ENCODE measurements at places on chromosomes 2 and 18.

DNA sequence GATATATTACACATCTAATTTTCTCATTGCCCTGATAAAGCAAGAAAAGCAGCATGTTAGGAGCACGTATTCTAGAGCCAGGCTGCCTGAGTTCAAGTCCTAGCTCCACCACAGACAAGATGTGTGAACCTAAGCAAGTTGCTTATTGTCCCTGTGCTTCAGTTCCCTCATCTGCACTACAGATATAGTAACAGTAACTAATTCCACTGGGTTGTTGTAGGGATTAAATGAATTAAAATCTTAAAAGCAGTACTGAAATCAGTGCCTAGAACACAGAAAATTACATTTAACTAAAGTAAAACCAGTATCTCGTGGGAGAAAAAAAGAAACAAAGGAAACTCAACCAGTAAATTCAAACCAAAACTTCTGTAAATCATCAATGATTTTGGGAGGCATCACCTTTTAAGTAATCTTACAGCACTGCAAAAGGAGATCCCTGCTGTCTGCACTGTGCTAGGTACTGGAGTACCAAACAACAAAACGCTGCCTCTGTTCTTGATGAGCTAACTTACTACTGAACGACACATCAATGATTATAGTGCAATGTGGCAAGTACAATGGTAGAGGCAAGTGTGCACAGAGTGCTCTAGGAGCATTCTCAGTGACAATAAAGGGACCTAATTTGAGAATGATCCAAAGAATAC lies 7.9 kb downstream of the MAP3K2 start:
- no peak for DNase-seq

DNA sequence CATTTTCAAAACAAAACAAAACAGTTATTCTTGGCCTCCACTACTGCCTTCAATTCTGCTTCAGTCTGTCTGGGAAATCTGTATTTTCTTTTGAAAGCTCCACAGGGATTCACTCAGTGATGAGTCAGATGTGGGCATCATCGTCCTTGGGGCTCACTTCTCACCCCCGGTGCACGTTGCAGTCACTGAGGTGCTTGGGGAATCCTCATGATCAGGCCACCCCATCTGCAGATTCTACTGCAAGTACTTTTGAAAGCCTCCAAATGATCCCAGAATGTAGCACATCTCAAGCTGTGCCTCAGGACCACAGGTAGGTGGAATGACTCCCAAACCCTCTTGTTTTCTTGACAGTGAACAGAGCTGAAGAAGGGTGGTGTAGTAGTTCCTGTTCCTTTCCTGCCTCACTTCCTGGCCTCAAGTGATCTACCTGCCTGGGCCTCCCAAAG lies 34.3 kb downstream of the LPIN2 start:
- DNase-seq, result no peak

GRCh38 chr2:8239531-8240088 lies 442.2 kb upstream of the ID2 start:
- DNase-seq, result no peak

DNA sequence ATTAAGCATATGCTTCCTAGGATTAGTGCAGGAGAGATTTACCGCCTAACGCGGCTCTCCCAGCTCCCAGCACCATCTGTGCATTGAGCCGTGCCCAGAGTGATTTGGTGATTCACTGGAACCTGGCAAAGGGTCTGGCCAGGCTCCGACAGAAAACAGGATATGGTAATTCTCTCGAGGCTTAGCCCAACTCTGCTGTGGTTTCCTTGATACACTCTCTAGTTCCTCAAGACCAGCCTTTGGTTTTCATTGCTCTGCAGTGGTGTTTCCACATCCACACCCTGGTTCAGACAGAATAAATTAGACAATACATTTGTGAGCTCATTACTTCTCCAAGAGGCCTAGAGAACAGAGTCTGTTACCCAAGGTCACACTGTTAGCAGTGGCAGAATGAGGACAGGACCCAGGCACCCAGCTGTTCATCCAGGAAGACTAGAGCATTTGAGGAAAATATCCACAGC lies 23.0 kb upstream of the SMAD2 start:
- peak; percentile 64 for DNase-seq

- no peak for DNase-seq
Measured at GRCh38 chr2:214992911-214993310, 145.5 kb downstream of the ABCA12 start.

DNA sequence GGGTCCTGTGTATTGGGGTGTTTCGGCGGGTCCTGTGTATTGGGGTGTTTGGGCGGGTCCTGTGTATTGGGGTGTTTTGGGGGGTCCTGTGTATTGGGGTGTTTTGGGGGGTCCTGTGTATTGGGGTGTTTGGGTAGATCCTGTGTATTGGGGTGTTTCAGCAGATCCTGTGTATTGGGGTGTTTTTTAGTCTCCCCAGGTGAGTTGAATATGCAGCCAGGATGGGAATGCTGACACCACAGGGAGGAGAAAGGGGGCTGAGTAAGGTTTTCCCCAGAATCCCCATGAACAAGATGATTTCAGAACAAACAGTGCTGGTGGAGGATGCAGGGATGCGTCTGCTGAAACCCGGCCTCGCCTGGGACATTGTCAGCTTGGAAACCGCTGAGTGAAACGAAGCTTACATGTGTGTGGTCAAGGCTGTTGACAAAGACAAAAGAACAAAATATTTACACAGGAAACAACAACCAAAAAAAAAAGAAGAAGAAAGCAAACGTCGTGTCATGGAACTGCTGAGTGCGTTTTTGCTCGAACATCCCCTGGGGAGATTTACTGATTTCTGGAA lies 88.5 kb upstream of the ODC1 start:
- DNase-seq, result no peak

DNA sequence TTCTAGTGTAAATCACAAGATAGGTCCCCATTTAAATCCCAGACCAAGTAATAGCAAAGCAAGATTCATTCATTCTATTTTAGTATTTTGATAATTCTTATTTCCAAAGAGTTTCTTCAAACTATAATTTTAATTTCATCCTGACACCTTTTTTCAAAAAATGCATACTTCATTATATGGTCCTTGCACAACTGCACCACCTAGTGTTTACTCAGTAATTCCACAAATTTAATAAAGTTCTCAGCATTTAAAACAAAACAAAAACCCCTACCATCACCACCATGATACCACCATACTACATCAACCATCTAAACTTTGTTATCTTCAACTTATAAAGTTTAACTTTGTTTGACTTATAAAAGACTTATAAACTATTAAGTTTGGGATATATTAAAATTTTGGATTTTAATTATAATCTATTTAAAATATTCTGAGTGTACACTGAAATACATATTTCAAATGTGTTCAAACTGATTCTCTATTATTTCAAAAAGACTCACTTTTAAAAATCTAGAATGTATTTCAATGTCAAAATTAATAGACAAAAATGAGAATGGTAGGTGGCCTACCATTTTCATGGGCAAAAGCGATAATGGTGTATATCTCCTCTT lies 44.2 kb downstream of the WDPCP start:
- DNase-seq, result no peak

- no peak for DNase-seq
Measured at GRCh38 chr2:191176305-191176704, 25.5 kb upstream of the STAT4 start.

GRCh38 chr18:79790996-79791972 lies 6.5 kb upstream of the KCNG2 start:
- DNase-seq, result no peak

GRCh38 chr2:111029181-111029927 lies 91.4 kb upstream of the BCL2L11 start:
- DNase-seq, result peak; percentile 8

- DNase-seq, result no peak
Measured at GRCh38 chr2:180609626-180610340, 370.6 kb upstream of the UBE2E3 start.

GRCh38 chr2:204299766-204300165 lies 245.5 kb upstream of the PARD3B start:
- DNase-seq, result no peak

DNA sequence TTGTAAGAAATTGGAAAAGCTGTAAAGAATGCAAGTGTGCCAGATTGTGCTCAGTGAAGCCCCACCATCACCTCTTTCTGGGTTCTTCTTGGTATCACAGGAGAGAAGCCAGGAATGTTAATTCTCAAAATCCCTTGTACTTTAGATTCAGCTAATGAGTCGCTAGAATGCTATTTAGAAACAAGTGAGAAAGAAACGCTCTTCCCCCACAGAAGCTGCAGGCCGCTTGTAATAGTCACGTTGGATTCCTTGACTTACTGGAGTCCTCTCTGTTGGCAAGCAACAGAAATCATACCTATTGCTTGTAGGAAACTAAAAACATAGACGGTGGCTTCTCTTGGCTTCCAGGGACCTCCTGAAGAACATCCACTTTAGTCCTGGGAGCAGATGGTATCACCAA lies 375.6 kb upstream of the LRATD1 start:
- no peak for DNase-seq

DNA sequence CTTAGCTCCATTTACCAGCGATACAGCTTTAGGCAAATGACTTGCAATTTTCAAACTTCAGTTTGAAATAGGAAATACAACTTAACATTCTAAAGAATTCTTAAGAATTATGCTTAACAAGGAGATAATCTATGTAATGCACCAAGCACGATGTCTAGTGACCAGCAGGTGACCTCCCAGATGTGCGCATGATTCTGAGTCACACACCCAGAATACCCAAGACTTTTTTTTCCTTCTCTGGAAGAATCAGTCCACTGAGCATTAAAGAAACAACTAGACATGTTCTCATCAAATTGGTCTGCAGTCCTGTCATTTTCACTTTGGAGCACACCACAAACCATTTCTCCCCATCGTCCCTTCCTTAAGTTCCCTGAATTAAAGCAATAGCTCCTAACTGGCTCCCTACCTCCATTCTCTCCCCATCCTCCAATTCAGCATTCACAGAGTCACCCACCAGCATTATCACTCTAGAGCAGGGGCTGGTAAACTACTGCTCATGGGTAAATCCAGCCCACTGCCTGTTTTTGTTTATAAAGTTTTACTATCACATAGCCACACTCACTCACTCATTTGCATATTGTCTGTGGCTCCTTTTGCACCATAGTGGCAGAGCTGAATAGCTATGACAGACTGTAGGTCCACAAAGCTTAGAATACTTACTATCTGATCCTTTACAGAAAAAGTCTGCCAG lies 13.2 kb downstream of the EVA1A start:
- DNase-seq, result no peak

DNA sequence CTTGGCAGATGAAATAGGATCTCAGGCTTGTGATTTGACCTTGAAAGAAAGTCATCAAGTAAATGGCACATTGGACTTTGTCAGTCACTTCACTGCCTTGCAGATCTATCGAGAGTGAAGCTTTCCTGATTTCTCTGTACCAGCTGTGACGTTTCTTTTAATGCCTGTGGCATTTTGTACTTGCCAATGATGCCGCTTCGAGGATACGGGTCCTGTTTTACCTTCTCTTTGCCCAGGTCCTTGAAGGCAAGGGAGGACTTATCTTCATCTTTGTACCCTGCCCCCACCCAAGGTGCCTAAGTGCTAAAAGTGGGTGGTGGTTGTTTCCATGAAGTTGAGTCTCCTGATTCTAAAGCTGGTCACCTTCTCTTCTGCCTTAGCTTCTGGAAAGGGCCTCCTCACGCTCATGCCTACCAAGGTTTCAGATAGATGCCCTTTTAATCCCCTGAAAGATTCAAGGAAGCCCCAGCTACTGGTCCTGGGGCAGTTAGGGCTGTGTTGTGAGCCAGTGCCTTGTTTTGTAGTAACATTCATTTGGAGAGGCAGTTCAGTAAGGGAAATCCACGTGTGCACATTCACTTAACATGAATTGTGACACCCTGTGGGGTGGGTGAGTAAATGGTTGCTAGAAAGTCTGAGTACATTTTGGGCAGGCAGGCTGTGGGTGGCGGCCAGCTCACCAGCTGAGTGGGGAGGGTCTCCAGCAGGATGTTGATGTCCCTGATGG lies 6.1 kb downstream of the LBH start:
- no peak for DNase-seq

DNA sequence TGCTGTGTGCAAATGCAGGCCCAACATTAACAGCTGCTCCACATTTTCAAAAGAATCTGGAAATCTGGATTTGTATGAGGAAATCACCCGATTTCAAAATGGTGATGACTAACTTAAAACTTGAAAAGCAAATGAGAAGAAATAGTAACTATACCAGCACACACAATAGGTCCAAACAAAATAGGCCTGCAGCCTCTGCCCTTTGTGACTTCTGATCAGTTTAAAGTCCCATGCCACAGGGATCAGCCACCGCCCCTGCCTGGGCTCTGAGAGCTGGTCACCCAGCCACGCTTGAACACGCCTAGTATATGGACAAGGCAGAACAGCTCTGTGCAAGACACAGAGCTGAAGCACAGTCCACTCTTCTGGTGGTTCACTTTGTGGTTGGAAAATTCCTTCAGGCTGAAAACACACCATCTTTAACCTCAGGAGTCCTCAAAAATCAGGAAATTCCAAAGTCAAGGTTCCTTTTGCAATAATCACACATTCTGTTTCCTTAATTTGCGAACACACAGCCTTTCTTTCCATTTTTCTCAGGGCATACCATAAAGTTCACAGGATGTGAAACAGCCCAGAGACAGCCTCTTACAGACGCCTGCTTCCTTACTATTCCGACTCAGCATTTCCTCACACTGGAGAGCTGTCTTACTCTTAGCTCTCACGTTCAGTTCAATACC lies 150.1 kb upstream of the RIOK3 start:
- no peak for DNase-seq

DNA sequence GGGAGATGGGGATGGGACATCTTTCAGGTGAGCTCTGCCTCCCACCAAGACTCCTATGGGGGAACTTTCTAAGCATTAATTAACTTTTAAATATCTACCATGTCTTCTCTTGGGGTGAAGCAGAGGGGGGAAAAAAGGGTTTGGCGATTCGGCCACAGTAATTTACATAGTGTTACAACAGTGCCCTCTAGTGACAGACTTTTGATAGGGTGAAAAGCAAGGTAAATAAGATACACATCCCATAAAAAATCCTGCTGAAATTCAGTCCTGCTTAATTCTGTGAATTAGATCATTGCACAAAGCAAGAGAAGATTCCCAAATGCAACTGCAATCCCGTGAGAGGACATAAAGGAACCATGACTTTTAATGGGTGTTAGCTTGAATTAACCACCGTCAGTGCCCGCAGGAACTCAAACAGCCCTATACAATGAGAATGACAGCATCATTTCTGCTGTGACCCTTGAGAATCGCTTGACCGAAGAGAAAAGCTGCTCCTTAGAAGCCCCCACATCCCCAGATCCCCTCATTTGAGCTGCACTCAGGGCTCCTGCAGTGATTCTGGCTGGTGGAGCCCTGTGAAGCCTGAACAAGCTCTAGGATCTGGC lies 32.8 kb downstream of the FAM124B start:
- no peak for DNase-seq

- DNase-seq, result no peak
Measured at GRCh38 chr18:64082054-64082453, 66.8 kb downstream of the LINC00305 start.

GRCh38 chr2:98441706-98442450 lies 2.8 kb upstream of the INPP4A start:
- DNase-seq, result no peak

DNA sequence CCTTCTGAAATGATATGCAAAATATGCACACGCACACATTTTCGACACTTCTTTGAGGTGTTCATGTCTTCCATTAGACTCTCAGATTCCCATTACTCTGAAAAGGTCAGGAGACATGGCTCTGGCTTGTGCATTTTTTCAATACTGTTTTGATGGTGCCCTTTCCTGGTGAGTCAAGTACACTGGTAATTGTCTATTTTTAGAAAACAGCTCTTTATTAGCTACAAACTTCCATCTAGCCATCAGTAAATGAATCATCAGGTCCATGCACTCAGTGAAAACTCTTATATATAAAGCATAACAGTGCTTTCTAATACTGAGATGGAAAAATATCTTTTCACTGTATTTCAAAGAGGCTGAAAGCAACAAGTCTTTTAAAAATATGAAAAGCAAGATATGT lies 194.9 kb downstream of the GALNT1 start:
- no peak for DNase-seq

All from thyroid gland (tissue), 4 donors.